Epithelial cell of alveolus of lung (primary cell): ENCODE measurements at places on chromosomes 3 and 15. TPM values are rescaled to one million over a fixed set of nuclear protein-coding genes. Genes with fewer than 3 reads are reported as not detected.

The IQCF6 gene
- total RNA-seq: not detected in 2 replicates

The SMCO1 gene
- total RNA-seq: not detected in 2 replicates

The GCNT3 gene
- not detected in 2 replicates for total RNA-seq

The WDR93 gene
- under 0.01 and 0.16 TPM in 2 replicates for total RNA-seq

The TSEN2 gene
- total RNA-seq: 6.1 and 10.2 TPM in 2 replicates

The TLR9 gene
- total RNA-seq: not detected in 2 replicates

The AADAC gene
- total RNA-seq: 1.3 TPM in 1 of 2 replicates, not detected in the other

The APOD gene
- 7.3 and 7.9 TPM in 2 replicates for total RNA-seq

The CHRM5 gene
- total RNA-seq: not detected in 2 replicates

The FBXL22 gene
- total RNA-seq: 0.32 TPM in 1 of 2 replicates, not detected in the other

The ZNF80 gene
- total RNA-seq: not detected in 2 replicates

The NRROS gene
- 0.52 TPM in 1 of 2 replicates, not detected in the other for total RNA-seq

The GNAT1 gene
- total RNA-seq: not detected in 2 replicates

The SI gene
- not detected in 2 replicates for total RNA-seq

The ZFYVE19 gene
- 16.3 and 40.4 TPM in 2 replicates for total RNA-seq

The ZNF592 gene
- total RNA-seq: 8.1 and 13.8 TPM in 2 replicates

The C3orf33 gene
- total RNA-seq: 2.7 and 2.8 TPM in 2 replicates

The ZNF662 gene
- 1.3 and 3.0 TPM in 2 replicates for total RNA-seq

The P4HTM gene
- total RNA-seq: 16.5 and 45.8 TPM in 2 replicates

The PLSCR2 gene
- total RNA-seq: 0.72 TPM in 1 of 2 replicates, not detected in the other

The TP63 gene
- total RNA-seq: 0.16 and 0.91 TPM in 2 replicates

The ACTRT3 gene
- total RNA-seq: 3.7 and 3.9 TPM in 2 replicates

The BOC gene
- 10.0 and 17.5 TPM in 2 replicates for total RNA-seq

The FAM162A gene
- total RNA-seq: 23.4 and 70.7 TPM in 2 replicates

The IDH3A gene
- 43.2 and 52.8 TPM in 2 replicates for total RNA-seq

The CASR gene
- total RNA-seq: not detected in 2 replicates

The HYKK gene
- total RNA-seq: 1.8 and 9.4 TPM in 2 replicates

The TM6SF1 gene
- total RNA-seq: 1.9 and 7.5 TPM in 2 replicates

The EFHB gene
- total RNA-seq: 1.4 TPM in 1 of 2 replicates, not detected in the other

The SEMA5B gene
- total RNA-seq: not detected in 2 replicates

The HYAL2 gene
- 68.3 and 88.3 TPM in 2 replicates for total RNA-seq

The ALAS1 gene
- total RNA-seq: 45.6 and 45.7 TPM in 2 replicates

The GOLGA6A gene
- total RNA-seq: 6.9 TPM in 1 of 2 replicates, not detected in the other

The FHIT gene
- total RNA-seq: 1.3 and 9.4 TPM in 2 replicates

The PRR20G gene
- not detected in 2 replicates for total RNA-seq

The C3orf22 gene
- not detected in 2 replicates for total RNA-seq

The GASK1A gene
- total RNA-seq: 1.1 and 1.2 TPM in 2 replicates

The GOLGA8G gene
- not detected in 2 replicates for total RNA-seq

The LRRC3B gene
- not detected in 2 replicates for total RNA-seq
